ENCODE measurements at places on chromosomes 2 and 18. TPM values are rescaled to one million over a fixed set of nuclear protein-coding genes. Genes with fewer than 3 reads are reported as not detected.

DHRS9 gene
- not detected for total RNA-seq

DNAJC5G gene
- not detected for total RNA-seq

RAB6C gene
- total RNA-seq = not detected

C2orf92 gene
- total RNA-seq = 2.2 TPM

SMYD5 gene
- 19.3 TPM for total RNA-seq
